ENCODE measurements at places on chromosomes 12 and 14. TPM values are rescaled to one million over a fixed set of nuclear protein-coding genes. Genes with fewer than 3 reads are reported as not detected.

DNA sequence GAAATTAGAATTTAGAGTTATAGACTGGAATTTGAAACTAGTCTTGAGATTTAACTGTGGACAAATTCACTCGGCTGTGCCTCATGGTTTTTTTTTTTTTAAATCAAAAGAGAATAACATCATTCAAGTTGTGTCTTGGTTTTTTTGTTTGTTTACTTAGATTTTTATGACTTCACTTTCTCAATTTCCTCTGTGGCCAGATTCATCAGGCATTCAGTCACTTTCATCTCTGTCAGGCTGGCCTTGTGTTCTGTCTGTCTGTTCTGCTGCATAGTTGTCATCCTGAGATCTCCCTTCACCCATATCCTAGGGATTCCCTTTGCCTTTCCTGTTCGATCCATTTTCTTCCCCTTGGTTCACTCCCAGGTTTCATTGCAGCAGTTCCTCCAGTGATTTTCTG is 10.0 kb downstream of the MARK3 start:
- H3K4me3 ChIP-seq = no peak overlapping the region
- no peak overlapping the region for H3K27ac ChIP-seq
- no peaks in the 10 kb centered on the region for H3K36me3 ChIP-seq
- H3K27me3 ChIP-seq = no peaks in the 10 kb centered on the region

GRCh38 chr14:74604157-74604556 is 7.9 kb downstream of the LTBP2 start:
- H3K27ac ChIP-seq = no peak overlapping the region
- H3K27me3 ChIP-seq = no peaks in the 10 kb centered on the region
- H3K4me1 ChIP-seq = peaks cover 25% of the 10 kb centered on the region
- DNase-seq = no peak
- no peaks in the 10 kb centered on the region for H3K36me3 ChIP-seq

Gene ACSS3
- total RNA-seq = 25.8 TPM

- no peak for DNase-seq
- H3K36me3 ChIP-seq = no peaks in the 10 kb centered on the region
- no peaks in the 10 kb centered on the region for H3K4me1 ChIP-seq
- peak overlapping the region; percentile 60 for H3K27ac ChIP-seq
Measured at GRCh38 chr12:31832740-31833729, 104.2 kb upstream of the AMN1 start.

Gene L2HGDH
- total RNA-seq = 5.5 TPM

Gene SLCO1B1
- not detected for total RNA-seq
